ENCODE measurements at places on chromosomes 6 and 20.

- DNase-seq: no peak
Observed at GRCh38 chr6:147463651-147464050, 44.8 kb upstream of the SAMD5 start.

DNA sequence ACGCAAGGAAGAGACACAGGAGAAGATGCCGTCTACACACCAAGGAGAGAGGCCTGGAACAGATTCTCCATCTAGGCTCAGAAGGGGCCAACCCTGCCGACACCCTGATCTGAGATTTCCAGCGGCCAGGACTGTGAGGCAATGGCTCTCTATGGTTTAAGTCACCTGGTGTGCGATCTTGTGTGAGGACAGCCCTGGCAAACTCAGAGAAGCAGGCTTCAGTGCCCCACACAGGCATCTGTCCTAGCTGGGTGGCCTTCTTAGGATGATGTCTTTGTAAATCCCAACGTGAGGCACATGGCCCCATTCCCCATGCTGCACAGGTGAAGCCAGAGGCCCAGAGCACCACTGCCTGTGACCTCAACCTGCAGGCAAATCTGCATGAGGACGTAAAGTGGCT, 87.6 kb upstream of the FRMD1 start:
- no peak for DNase-seq

DNA sequence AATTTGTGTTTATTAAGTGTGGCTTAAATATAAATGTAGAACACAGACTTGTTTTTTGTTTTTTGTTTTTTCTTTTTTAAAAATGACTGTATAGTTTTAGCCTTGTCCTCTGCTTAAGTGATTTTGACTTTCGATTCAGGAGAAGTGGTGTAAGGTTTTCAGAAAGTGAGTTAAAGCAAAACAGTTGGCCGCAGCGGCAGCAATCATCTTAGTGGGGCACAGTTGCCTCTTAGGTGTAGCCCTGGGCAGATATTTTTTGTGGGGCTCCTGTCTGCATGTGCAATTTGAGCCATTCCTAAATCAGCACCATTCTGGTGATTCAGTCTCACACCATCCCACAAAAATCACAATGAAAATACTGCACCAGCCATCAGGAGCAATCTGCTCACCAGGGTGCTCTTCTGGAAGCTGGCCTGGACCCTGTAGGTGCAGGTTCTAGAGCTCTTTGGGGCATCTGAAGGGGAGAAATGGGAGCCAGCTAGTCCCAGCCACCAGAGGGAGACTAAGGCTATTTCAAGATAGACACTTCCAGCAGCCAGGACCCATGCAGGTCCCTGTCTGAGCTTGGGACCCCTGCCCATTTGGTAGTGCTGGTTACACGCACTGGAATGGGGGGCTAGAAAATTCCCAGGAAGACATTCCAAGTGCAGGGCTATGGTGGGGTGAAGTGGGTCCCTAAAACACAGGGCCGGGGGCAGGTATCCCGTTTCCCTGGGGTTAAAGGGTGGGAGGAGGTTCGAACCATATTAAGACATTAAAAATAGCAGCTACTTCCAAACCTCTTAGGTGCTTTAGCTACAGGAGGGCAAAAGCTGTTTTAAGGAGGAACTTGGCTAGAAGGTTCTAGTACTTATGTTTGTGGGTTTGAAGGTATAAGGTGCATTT, 156.6 kb downstream of the NFATC2 start:
- DNase-seq: peak; percentile 33

GRCh38 chr6:116631379-116631990, 15.2 kb downstream of the RSPH4A start:
- no peak for DNase-seq

- DNase-seq: peak; percentile 73
Observed at GRCh38 chr20:15654208-15654649, 919.0 kb downstream of the KIF16B start.

DNA sequence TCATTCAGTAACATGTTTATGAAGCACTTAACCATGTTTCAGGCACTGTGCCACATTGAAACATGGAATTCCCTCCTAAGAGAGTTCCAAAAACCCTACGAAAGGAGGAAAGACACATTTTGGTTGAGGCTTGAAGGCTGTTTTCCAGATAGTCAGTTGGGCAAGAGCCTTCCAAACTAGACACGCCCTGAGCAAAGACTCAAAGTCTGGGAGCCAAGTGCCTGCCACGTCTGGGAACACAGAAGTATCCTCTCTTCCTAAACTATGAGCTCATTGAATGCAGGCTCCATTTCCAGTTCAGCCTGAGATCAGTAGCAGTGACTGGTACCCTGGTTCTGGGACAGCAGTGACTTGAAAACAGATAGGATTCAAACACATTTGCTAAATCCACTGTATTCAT, 74.5 kb upstream of the FAM8A1 start:
- DNase-seq: no peak

GRCh38 chr6:63058601-63059000, 152.7 kb upstream of the FKBP1C start:
- DNase-seq: no peak

DNA sequence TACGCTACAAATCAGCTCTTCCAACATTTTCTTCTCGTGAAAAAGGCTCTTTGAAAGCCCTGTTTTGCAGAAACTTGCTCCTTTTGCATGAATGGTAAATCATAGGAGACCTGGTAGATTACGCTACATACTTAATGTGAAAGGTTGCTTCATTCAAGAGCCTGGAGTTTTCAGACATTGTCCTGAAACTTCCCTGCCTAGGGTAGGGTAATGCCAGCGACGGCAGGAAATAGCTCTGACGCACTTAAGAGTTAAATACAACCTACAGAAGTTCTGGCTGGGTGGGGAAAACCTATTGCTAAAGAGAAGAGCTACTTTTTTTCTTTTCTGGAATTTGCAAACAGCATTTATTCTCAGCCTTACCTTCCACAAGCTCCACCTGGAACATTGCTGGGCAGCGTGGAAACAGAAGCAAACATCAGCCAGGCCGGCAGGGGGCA, 144.5 kb downstream of the LPA start:
- DNase-seq: peak; percentile 78

- no peak for DNase-seq
Observed at GRCh38 chr20:2378893-2379292, 1.8 kb upstream of the TGM6 start.

DNA sequence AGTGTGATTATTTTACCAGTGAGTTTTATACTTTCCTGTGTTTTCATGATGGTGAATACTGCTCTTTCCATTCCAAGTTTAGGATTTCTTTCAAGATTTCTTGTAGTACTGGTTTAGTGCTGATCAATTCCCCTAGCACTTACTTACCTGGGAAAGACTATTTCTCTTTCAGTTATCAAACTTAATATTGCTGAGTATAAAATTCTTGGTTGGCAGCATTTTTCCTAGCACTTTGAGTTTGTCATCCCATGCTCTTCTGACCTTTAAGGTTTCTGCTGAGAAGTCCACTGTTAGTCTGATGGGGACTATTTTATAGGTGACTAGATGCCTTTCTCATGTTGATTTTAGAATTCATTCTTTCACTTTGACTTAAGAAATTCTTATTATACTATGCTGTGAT, 842.8 kb upstream of the CITED2 start:
- no peak for DNase-seq

DNA sequence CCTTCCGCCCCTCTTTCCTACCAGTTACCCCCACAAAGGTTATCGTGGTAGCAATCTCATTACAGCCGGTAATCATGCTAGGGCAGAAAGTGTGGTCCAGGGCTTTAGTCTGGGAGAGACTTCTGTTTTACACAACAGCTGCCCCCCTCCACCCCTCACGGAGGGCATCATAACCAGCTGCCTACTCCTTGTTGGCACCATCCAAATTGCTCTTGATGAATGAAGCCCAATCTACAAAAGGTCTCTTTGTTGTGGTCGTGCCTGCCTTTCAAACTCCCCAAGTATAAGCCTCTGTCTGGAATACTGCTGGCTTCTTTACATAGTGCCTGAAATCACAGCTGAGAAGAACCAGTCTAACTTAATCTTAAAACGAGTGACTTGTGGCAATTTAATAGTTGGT, 157.9 kb downstream of the INSM1 start:
- DNase-seq: no peak

GRCh38 chr6:15491986-15492269, 170.9 kb downstream of the DTNBP1 start:
- no peak for DNase-seq

GRCh38 chr6:164303102-164303964, 888.8 kb downstream of the QKI start:
- DNase-seq: no peak

- no peak for DNase-seq
Observed at GRCh38 chr6:131733376-131734016, 22.7 kb upstream of the CTAGE9 start.

- peak; percentile 22 for DNase-seq
Observed at GRCh38 chr6:83827050-83827449, 26.1 kb upstream of the RIPPLY2 start.

DNA sequence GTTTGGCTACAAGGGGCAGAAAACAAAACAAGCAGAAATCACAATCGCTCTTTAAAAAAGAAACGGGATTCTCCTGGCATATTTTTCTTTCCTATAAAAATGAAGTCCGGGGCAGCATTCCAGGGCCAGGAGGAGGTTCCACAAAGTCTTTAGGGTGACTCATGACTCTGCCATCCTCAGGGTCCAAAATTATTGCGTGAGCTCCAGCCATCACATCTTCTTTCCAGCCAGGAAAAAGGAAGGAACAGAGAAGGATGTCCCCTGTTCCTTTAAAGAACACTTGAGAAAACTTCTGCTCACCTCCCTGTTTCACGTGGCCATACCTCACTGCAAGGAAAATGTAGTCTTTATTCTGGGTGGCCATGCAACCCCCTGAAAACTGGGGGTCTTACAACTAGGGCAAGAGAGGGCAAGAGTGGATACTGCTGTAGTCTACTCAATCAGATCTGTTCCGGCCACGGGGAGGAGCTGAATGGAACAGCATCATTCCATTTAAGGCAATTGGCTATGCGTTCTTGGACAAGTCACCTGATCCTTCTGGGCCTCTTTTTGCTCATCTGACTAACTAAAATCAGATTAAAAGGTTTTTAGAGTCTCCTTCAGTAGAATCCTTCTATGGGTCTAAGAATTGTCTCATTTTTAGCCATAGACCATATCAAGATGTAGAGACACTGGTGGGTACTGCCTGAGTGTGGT, 49.4 kb downstream of the CTCFL start:
- no peak for DNase-seq

DNA sequence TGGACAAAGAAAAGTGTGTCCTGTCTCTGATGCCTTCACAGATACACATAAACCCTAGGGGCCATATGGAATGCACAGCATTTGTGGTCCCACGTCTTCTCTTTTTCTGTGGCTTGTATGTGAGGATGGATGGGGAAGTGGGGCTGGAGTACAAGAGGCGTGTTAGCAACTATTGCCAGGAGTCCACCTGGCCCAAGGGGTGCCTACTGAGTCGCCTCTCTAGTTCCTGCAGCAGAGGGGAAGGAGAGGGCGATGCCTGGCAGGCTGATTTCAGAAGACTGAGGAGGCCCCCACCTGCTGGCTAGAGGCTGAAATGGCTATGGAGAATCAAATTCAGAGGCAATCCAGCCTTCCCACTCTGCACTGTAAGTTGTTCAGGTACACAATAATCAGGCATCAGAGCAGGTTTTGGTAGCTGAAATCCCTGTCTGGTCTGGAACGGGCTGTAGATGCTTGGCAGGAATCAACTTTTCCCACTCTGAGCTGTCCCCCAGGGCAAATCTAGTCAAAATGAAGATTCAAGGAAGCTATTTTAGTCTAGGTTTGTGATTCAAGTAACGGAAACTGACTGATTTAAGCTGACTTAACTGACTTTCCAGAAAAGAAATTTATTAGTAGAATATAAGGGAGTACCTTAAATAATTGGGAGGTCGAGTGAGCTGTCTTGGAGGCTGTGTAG, 14.9 kb upstream of the PPARD start:
- DNase-seq: peak; percentile 55

DNA sequence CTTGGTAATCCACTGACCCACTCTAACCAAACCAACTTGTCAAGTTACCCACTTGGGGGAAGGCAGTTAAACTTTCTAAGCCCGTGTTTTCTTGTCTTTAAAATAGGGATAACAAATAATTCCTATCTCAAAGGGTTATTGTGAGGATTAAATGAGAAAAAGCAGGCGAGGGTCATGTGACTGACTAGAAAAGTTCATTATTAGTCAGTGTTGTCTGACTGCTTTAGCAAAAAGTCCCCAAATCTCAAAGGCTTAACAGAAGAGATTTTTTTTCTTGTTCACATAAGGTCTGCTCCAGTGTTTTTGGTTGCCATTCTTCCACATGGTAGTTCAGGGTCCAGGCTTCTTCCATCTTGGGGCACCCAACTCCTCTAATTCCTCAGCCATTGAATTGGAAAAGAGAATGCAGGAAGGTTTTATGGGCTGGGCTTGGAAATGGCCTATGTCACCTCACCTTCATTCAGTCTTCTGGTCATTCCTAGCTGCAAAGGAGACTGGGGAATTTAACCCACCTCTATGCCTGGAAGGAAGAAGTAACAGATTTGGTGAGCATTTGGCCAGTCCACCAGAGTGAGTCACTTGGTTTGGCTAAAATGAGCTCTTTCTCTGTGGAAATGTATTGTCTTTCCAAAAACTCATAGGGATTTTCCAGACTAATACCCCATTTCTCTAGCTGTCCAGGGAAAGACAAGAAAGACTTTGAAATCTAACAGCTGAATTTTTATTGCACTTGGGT, 77.0 kb downstream of the CAP2 start:
- no peak for DNase-seq

GRCh38 chr6:123203928-123204327, 207.9 kb downstream of the CLVS2 start:
- DNase-seq: no peak

DNA sequence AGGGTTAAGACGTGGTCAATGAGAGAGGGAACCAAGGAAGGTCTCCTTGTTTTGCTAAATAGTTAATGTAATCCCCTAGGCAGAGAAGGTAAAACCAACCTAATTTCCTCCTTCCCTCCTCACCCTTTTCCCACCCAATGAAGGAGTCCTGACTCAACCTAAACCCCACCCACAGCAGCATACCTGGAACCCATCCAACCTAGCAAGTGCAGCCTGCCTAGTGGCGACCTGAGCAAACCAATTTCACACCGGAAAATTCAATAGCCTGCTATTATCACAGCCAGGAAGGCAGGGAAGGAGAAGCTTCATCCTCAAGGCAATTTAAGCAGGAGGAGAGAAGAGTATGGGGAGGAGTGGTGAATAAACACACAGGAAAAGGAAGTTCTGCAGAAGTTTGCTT, 46.9 kb downstream of the OSTM1 start:
- DNase-seq: peak; percentile 85

- no peak for DNase-seq
Observed at GRCh38 chr6:1597121-1597744, 12.5 kb upstream of the FOXC1 start.
